Esophagus squamous epithelium (tissue), 5 donors: ENCODE measurements at places on chromosomes 1 and 21.

DNA sequence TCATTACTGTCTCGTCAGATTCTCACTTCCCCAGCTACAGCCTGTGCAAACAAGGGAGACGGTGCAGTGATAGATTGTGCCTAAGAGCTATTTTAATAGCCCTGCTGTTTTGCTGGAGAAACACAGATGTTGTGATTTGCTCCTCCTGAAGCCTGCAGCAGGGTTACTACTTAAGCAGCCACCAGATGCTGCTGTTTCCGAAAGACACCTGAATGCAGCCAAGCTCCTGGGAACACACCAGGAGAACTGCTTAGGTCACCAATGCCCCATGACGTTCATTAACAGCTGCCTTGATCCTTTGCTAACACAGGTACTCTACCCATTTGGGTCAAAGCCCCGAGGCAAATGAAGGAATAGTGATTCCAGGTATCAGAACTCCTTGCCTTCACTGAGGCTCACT is 411.8 kb upstream of the DAB1 start:
- DNase-seq: no peak

GRCh38 chr1:243819438-243819839 is 30.6 kb downstream of the AKT3 start:
- DNase-seq: no peak

DNA sequence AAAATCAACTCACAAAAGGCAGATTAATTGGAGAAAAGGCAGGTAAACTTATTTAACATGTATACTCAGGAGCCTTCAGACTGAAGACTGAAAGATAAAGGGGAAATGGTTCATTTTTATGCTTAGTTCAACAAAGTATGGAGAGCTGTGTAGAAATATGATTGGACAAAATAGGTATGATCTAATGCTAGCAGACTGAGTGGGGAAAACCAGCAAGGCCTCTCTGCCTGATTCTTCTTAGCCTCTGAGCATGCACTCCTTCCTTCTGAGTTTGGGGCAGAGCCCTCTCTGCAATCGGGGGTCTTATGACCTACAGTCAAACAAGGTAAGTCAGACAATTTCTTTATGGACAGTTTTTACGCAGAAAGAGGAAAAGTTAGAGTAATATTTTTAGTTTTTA is 38.8 kb upstream of the SUCO start:
- no peak for DNase-seq

- no peak for DNase-seq
These were observed 9.5 kb upstream of the TBCE start for GRCh38 chr1:235357485-235358373.

DNA sequence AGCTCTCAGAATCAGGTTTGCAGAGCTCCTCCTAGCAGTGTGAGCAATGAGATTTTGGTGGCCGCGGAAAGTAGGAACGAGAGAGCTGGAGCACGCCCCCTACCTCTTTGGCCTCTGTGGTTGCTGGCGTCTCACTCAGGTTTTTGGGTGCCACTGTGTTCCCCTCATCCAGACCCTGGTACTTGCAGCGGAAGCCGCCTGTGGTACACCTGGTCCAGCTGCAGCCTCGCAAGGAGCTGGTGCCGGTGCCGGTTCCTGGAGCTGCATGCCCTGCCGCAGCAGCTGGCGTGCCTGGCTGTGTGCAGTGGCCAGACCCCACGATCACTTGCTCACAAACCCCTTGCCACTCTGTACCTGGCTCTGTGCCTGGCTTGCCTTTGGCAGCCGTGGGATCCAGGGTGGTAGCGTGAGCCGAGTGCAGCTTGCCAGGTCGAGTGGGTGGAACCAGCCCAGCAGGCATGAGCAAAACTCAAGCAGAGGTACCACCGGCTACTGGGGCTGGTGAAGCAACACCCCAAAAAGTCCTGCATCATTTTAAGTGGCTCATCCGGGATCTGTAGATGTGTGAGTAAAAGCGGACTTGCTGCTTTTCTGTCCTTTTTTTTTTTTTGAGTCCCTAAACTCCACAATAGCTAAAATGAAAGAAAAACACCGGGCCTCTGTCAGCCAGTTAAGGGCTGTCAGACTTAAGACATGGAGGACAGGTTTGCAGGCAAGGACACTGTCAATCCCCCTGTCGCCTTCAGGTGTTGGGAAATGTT is 844.9 kb downstream of the KCNT2 start:
- no peak for DNase-seq

DNA sequence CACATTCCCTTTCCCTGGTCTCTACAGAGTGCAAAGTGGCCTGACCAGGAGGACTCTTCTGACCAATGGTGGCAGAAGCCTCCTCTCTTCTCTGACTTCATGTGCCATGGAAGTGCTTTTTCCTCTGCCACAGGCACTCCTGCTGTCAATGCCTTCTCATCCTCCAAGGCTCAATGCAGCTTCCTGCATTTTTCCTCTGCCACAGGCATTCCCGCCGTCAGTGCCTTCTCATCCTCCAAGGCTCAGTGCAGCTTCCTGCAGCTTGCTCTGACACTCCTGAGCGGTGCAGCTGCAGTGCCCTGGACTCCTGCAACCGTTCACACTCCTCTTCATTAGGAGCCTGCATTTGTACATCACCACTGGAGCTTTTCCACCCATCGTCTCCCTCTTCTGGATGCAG is 4.7 kb upstream of the ADARB1 start:
- no peak for DNase-seq

DNA sequence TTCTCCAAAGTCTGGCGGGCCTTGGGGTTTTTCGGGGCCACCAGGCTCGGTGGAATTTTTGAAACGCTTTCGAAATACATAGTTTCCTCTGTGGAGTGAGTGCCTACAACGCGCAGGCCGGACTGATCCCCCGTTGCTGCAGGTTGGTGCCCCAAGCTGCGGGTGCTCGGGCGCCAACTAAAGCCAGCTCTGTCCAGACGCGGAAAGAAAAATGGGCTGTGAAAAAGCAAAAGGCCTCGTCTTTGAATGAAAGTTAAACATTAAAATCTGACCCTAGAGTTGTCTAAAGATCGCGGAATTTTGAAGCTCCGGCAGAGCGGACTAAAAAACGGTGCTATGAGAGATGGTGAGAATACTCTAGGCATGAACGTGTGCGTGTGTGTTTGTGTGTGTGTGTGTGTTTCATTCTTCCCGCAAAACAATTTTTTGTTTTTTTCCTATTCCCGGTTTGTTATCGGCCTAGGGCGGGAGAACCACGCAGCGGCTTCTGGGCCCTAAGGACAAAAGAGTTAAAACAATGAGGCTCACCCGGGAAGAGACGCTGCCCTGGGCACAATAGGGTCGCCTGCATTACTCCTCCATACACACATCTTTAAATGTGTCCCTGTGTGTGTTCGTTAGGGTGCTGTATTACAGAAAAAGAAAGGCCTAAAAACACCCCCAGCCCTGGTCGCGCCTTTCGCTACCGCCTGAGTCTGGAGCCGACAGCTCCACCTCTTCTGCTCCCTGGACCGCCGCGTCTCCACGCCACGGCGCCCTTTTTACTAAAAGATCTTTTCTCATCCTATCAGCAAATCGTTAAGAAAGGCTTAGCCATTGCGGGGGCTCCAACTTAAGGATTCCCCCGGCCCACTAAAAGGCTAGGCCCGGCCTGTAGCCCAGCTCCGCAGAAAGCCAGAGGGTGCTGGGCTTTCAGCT is 3.2 kb downstream of the TBX15 start:
- DNase-seq: no peak
